ENCODE measurements at places on chromosomes 3 and 15.

DNA sequence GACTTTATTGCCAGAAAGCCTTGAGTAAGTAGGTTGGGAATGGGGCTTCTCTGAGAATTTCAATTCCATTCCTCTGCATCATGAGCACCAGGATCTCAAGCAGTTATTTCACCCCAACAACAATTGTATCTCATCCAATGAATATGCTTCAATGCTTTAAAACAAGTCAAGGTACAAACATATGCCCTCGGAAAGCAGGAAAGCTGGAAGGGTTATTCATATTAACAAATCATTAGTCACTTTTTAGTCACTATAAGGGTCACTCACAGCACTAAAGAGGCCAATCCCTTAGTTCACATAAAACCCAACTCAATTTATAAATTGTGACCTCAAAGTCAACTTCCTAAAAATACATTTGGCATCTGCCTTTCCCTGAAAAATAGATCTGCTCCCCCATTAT lies 16.2 kb downstream of the MB21D2 start:
- DNase-seq, result no peak

DNA sequence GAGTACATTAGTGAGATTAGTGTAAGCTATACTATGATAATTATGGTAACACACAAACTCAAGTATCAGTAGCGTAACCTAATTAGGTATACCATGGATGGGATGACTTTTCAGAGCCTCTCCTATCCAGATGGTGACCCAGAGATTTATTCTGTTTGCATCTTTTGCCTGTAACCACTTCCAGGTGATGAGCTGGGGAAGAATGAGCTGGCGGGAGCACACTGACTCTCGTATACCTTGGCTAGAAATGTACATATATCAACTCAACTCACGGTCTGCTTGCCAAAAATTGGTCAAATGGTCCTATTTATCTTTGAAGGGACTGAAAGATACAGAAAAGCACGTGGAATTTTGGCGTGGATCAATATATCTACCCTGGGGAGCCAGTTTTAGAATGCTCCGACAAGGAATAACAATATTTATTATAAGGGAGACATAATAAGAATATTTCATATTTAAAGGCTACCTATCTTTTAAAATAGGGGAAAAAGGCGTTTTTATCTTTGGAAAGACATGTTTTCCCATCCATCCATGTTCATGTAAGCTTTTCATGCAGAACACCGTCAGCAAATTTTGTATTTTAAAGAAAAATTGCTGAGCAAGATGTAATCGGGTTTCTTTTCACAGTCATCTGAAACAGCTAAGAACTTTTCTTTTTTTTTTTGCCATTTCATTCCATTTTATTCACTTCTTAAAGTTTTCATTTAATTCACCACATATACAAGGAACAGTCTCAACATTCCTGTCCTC lies 502.6 kb upstream of the CBLB start:
- DNase-seq, result no peak

- DNase-seq, result no peak
Measured at GRCh38 chr3:178419071-178419470, 117.2 kb upstream of the KCNMB2 start.

DNA sequence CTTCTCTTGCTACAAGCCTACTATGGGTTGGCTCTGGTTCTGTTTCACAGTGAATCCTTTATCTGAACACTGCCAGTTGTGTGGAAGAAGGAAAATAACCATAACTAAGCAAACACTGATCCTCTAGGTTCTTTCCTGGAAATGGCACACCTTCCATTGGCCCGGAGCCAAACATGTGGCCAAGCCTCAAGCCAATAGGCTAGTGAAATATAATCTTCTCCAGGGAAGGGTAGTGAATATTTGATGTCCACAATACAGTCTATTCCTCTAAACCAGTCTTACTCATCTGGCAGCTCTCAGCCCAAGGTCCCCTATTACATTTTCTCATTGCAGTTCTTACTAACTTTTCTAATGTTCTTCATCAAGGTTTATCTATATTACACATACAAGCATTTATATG lies 921.3 kb downstream of the TUSC7 start:
- no peak for DNase-seq

- DNase-seq, result peak; percentile 19
Measured at GRCh38 chr3:196712514-196713413, 587 bp downstream of the PIGX start.

- DNase-seq, result no peak
Measured at GRCh38 chr3:131804565-131805133, 230.2 kb downstream of the CPNE4 start.

DNA sequence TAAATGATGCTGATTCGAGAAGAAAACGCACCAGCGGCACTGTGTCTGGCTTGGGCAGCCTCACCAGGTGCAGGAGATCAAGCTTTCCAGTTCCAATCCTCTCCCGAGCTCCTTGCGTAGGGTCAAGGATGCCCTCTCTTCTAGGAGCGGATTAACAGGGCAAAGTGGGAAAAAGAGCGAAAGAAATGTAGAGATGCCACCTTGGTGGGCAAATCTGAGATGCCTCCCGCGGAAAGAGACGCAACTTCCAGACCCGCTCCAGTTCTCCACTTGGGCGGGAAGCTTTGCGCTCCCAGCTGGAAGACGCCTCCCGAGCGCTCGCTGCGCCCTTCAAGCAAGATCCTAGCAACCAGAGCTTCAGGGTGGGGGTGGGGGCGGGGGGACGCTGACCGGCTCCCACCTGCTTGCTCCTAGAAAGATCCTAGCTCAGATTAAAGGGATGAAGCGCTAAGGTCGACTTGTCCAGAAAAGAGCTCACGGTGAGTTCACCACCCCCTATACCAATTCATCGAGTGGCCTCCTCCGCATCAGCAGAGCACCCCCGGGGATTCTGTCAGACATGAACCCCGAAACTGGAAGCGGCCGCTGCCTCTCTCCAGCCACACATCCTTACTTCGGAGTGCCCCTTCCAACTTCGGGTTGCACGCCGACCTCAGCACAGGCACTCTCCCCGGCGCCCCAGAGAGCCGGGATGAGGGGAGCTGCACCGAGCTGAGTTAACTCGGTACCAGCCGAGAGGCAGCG lies 769 bp downstream of the TAFA4 start:
- no peak for DNase-seq

DNA sequence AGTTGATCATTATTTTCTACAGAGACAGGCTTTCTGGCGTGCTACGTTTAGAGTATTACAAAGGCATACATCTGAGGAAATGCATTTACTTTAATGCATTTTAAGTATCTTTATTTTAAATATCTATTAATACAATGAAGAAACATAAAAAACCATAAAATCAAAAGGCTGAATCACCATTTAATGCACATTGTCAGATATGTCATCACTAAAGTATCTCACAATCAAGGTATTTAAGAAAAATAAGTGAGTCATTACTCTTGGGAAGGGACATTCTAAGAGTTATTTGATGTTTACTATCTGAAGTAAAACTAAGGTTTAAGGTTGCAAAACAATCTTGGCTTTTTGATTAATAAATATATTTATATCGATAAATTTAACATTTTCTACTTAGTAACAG lies 102.2 kb downstream of the CTNNB1 start:
- no peak for DNase-seq

DNA sequence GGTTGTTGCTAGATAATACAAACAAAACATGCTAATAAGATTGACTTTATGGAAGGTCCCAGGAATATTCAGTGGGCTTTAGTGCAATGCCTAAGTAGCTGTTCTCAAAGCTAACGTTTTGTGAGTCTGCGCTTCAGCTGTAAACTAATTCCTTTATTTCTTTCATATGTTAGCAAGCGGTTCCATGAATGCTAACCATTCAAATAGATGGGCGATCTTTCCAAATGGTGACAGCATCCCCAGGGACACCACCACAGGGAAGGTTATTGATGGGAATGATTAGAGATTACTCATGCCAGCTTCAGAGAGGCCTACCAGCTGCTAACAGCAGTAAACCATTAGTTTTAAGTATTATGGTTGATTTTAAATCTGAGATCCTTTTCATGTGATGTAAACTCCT lies 405.7 kb upstream of the MCTP2 start:
- no peak for DNase-seq

- DNase-seq, result no peak
Measured at GRCh38 chr3:106126067-106126845, 257.4 kb upstream of the CBLB start.

- DNase-seq, result no peak
Measured at GRCh38 chr15:22903427-22903826, 65.0 kb downstream of the NIPA2 start.

DNA sequence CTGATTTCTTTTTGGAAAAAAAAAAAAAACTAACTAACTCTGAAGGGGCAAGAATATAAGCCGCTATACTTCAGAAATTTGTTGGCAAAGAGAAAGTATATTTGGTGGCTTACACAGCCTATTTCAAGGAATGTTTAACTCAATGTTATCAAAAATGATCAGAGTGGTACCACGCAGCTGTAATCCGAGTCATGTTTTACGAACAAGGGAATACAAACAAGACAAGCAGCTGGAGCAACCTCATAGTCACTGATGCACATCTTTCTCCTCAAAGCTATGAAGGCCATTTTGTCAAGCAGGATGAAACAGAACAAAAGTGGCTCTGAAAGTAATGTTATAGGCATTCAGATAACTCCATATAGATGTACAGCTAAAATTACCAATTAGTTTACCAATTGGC lies 81.2 kb downstream of the SCAPER start:
- no peak for DNase-seq

DNA sequence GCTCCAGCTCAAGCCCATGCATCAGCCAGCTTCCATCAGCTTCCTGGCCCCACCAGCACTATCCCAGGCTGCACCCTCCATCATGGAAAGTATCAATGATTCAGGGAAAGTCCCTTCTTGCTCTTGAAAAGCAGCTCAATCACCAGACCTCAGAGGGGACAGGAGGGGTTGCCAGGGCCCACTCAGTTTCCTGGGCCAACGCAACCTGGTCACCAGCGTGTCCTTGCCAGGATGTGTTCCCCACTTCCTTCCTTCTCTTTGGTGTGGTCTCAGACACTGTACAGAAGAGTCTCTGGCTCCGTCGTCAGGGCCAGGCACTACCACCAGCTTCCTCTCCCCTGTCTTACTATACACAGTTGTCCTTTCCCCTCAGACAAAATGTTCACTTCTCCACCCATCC lies 3.0 kb downstream of the HDC start:
- DNase-seq, result no peak

DNA sequence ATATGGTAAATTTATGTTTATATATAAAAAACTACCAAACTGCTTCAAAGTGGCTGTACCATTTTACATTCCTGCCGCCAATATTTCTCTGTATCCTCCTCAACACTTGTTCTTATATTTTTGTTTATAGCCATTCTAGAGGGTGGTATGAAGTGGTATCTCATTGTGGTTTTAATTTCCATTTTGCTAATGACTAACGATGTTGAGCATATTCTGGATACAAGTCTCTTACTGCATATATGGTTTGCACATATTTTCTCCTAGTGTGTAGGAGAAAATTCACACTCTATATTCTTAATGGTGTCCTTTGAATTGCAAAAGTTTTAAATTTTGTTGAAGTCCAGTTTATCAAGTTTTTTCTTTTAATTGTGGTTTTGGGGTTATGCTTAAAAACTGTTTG lies 15.1 kb downstream of the NMD3 start:
- DNase-seq, result no peak

- no peak for DNase-seq
Measured at GRCh38 chr15:74958908-74959585, 2.5 kb upstream of the RPP25 start.

DNA sequence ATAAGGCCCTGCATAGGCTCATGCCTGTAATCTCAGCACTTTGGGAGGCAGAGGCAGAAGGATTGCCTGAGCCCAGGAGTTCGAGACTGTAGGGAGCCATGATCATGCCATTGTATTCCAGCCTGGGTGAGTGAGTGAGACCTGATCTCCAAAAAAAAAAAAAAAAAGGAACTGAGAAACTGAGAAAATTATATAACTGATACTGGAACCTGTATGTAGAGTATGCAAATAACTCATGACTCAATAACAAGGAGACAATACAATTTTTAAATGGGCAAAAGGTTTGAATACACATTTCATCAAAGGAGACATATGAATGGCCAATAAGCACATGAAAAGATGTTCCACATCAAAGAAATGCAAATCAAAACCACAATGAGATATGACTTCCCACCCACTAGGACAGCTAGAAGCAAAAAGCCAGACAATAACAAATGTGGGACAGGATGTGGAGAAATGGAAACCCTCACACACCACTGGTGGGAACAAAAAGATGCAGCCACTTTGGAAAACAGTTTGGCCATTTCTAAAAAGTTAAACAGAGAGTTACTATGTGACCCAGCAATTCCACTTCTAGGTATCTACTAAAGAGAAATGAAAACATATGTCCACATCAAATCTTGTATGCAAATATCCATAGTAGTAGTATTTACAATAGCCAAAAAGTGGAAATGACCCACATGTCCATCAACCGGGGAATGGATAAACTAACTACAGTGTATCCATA lies 70.7 kb downstream of the IQSEC1 start:
- DNase-seq, result no peak

- no peak for DNase-seq
Measured at GRCh38 chr15:44801364-44801763, 65.0 kb downstream of the TRIM69 start.

DNA sequence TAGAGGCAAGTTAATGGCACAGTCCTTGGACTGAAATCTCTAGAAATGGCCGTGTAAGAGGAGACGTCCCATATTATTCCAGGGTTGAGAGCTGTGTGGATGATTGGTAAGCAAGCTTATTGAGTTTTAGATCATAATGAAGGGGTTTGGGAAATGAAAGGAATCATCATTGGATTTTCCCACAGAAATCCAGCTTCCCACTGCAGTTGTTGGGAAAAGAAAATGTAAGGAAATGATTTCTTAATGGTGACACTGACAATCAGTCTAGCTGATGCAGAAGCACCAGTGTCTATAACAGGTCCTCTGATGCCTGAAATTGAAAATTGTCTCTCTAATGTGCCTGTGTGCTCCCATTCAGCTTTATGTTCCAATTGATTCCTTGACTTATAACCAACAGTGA lies 728.6 kb downstream of the GRM7 start:
- no peak for DNase-seq

DNA sequence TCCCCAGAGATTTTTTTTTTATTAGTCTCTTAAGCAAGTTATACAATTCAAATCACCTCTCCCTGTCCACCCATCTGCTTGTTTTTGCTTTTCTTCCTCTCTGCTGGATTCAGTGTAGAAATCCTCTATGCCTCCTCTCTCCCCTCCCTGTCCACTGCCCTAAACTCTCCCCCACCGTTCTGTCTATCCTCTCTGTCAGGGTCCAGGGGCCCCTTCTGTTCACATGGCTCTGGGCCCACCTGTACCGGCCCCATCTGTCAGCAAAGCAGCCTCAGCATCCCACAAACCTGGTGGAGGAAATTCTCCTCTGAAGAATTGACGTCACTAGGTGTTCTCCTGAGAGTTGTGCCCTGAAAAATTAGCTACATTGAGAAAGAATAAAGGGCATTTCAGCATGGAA lies 137.6 kb upstream of the CMC1 start:
- DNase-seq, result no peak

GRCh38 chr3:42157540-42158538 lies 66.7 kb downstream of the TRAK1 start:
- DNase-seq, result no peak

GRCh38 chr15:90080818-90081393 lies 21.4 kb downstream of the IDH2 start:
- DNase-seq, result no peak
